Glutamatergic neuron (in vitro differentiated cells): ENCODE measurements at places on chromosomes 3 and 15. TPM values are rescaled to one million over a fixed set of nuclear protein-coding genes. Genes with fewer than 3 reads are reported as not detected.

RGMA gene
- total RNA-seq: 56.6 TPM

APOD gene
- total RNA-seq: not detected

SRGAP3 gene
- 197 TPM for total RNA-seq

MOBP gene
- total RNA-seq: not detected

ST8SIA2 gene
- total RNA-seq: 30.4 TPM

PCSK6 gene
- total RNA-seq: 3.8 TPM

MST1 gene
- 23.4 TPM for total RNA-seq

ATP8B4 gene
- total RNA-seq: not detected

- DNase-seq: no peak
These were observed 552.9 kb upstream of the SUCLG2 start for GRCh38 chr3:68207327-68207726.

DNA sequence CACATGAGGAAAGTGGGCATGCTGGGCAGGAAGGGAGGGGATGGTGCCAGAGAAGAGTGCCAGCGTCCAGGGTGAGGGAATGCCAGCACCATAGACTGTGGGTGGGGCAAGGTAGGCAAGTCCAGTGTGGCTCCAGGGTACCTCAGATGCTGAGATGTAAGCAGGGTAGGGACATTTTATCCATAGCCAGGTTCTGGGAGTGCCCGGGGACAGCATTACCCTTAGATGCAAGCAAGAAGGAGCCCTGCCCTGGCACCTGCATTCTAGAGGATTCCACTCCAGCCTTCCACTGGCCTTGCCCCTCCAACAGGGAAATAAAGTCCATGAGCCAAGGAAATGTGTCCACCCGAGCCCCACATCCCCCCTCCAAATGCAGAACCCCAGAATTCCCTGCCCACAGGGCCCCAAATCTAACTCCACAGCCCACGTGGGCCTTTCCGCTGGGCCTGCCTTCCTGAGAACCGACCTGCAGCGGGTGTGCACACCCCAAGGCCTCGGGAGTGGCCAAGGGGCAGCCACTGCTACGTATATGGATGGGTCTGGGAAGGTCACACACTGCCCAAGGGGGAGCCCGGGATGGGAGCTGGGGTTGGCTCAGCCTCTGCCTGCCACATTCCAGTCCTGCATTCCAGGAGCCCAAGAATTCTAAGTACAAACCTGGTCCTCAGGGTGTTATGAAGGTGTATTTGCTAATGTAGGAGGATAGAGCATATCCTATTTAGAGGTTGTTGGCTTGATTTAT, 20.3 kb upstream of the CYP11A1 start:
- DNase-seq: no peak

- no peak for DNase-seq
These were observed 197.3 kb downstream of the OPA1 start for GRCh38 chr3:193790086-193790990.

DNA sequence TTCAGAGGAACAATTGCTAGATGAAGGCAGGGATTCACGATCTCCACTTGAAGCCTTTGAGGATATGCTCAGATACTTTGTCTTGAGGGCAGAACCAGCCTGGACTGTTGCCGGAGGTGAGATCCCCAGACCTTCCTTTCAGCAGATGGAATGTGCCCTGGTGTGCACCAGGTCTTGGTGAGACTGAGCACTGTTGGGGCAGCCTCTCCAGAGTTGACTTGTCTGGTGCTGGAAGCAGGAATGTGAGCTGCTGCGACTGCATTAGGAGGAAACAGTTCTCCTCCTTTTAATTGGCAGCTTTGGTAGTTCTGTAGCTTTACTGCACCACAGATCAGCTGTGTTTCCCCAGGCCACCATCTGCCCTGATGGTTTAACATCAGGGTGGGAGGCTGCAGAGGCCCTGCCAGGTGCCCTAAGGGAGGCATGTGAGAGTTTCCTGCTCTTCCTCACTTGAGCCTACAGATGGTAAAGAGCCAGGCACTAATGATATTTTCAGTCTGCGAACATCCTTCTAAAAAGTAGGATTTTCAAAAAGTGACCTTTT, 58.5 kb downstream of the CTDSPL start:
- no peak for DNase-seq

DNA sequence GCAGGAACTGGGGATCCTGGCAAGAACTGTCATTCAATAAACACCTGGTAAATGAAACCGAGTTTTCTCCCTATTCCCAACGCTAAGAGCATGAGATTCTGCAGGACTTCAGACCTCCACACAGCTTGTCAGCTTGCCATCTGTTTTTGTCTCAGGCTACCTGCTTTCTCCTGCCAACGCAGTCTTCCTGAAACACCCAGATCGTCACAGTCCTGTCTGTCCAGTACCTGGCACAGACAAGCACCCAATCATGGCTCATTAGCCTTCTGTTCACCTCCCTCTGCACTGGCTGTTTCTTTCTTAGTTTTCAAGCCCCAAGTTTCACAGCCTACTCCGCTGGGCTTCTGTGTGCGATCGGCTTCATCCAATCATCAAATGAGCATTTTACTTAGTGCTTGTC, 5.0 kb downstream of the SLC12A8 start:
- DNase-seq: no peak

- no peak for DNase-seq
These were observed 42.1 kb downstream of the ABHD5 start for GRCh38 chr3:43732747-43733425.

- DNase-seq: no peak
These were observed 93.6 kb upstream of the COL8A1 start for GRCh38 chr3:99544786-99545281.

GRCh38 chr3:40192628-40193027, 116.9 kb upstream of the EIF1B start:
- no peak for DNase-seq

GRCh38 chr3:31772272-31772671, 208.8 kb downstream of the OSBPL10 start:
- no peak for DNase-seq

GRCh38 chr3:157201648-157202278, 41.8 kb upstream of the CCNL1 start:
- DNase-seq: no peak

DNA sequence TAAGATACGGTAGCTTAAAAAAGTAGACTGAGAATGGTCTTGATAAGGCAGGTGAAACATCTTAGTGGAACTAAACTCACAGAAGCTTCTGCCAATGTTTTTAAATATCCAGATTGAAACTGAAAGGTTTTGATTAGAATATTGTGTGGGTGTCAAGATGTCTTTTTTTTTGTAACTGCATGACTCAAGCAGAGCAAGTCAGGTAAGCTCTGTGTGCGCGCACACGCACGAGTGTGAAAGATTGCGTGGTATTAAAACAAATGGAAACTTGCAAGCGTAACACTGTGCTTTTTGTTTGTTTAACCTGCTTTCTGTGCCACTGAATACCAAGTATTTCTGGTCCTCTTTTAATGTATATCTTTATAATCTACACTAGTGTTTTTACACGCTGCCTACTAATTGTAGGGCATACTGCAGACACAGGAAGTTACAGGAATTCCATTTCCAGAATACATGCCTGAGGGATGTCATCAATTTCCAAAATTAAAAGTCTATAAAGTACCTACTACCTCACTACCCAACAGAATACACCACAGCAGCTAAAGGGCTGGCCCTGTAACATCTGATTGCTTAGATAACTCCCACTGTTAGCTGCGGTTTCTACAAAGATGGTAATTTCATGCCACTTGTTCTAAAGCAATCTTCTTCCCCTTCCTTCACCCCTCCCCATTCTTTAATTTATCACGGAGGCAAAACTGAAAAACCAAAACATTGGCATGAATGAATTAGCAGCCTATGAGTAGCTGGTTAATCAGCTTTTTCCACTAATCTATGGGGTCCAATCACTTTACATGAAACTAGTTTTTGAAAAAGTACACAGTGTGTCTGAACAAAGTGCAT, 472.8 kb downstream of the SHQ1 start:
- DNase-seq: no peak

GRCh38 chr3:50530001-50530970, 26.9 kb upstream of the CACNA2D2 start:
- DNase-seq: no peak

DNA sequence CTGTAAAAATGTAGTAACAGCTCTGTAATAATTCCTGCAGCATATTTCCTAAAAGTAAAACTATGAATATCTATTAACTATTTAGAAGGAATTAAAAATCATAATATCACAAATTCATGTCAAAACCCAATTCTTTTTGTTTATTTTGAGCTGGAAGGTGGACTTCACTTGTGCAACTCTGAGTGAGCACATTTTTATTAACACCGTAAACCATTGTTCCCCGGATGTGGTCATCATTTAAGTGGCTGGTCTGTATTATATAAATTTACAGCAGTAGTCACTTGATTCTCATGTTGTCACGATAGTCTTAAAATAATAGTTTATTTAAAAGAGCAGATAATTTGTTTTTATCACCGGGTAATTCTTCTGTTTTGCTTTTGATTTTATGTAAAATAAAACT, 43.0 kb upstream of the UTS2B start:
- no peak for DNase-seq

DNA sequence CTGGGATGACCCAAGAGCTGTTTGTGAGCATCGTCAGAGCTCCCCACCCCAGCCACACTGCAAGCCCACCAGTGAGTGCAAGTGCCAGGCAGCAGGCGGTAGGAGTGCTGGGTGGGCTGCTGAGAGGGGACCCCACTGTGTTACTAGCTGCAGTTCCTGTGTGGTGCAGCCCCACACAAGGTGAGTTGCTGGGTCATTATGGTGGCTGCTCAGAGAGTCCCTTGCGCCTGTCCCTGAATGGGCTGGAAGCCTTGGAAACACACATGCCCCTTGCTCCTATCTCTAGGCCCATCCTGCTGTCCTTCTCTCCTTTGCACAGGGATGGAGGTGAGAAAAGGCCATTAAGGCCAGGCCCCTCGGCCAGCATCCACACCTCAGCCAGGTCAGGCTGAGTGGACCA, 83.7 kb downstream of the SEC22A start:
- DNase-seq: no peak

DNA sequence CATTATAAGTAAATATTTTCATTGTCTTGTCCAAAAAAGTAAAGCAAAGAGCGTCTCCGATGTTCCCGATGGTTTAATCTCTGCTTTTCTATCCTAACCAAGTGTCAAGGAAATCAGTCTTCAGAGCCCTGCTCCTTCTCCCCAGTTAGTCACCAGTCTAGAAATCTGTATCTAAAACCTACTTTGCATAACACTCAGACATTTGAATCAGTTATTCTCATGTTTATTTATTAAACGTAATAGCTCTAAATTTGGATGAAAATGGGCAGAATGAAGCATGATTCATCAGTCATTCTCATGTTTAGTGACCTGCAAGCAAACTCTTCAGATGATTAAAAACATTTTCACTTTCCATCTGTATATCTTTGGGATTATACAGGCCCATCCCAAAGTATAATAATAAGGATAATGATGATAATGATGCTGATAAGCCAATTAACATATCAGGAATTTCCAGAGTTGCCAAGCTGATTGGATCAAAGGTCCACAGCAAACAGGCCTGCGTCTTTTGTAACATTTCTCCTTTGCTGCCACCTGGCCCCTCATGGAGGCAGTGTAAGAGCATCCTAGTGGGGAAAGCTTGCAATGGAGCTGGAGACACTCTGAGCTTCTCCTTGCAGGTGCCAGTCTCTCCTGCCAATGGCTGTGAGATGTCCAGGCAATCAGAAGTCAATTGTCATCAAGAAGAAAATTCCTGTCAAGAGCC, 273.9 kb downstream of the IGSF11 start:
- no peak for DNase-seq

- DNase-seq: no peak
These were observed 141.8 kb upstream of the ICE2 start for GRCh38 chr15:60620708-60621107.

GRCh38 chr3:141920701-141921100, 44.3 kb downstream of the ATP1B3 start:
- DNase-seq: peak; percentile 61

DNA sequence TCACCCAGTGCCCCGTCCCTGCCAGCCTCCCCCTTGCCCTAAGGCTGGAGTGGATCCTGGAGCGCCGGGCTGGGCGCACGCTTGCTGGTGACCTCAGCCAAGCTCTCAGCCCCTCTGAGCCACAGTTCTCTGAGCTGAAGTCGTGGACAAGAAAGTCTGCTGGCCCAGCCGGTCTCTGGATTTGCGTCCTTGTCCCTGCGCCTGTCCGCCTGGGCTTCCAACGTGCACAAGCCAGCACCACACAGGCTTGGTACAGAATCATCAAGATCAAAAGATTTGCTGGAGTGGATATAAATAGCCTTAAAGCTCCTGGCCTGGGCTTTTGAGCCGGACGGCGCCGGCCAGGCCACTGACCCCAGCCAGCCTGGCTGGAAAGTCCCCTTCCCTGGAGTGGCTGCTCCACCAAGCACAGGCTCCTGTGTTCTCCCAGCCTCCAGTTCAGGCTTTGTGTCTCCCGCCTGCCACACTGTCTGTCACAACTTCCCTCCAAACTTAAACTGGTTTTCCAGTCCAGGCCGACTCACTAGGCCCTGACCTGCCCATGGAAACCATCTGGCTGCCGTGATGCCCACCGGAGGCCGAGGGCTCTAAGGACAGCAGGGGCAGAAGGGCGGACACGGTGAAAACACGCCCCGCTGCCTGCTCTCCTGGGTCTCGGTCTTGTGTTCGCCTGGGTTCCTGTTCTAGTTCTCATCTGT, 156.2 kb downstream of the NUP210 start:
- peak; percentile 4 for DNase-seq

- no peak for DNase-seq
These were observed 521.2 kb downstream of the FOXP1 start for GRCh38 chr3:71062037-71062932.

DNA sequence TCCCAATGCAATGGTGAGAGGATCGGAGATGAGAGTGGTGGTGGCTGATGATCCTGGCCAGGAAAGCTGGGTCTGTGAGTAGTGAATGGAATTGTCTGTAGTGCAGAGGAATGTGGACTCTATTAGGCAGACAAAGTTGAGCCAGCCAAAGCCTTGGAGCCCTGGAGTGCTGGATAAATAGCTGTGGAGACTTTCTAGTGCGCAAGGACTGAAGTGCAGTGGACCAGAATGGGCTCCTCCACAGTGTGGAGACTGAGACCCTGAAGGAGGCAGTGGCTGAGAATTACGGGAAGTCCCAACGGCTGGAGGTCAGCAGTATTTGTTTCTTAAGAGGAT, 874 bp downstream of the ZNF662 start:
- DNase-seq: no peak
